ENCODE measurements at places on chromosomes 2 and 18. TPM values are rescaled to one million over a fixed set of nuclear protein-coding genes. Genes with fewer than 3 reads are reported as not detected.

GRCh38 chr2:223472771-223473170, 129.4 kb downstream of the SCG2 start:
- DNase-seq = no peak
- no peak overlapping the region for H3K27ac ChIP-seq
- H3K36me3 ChIP-seq = no peaks in the 10 kb centered on the region

- H3K4me1 ChIP-seq = peaks cover 15% of the 10 kb centered on the region
- DNase-seq = no peak
- H3K36me3 ChIP-seq = peaks cover 41% of the 10 kb centered on the region
- no peak overlapping the region for H3K4me3 ChIP-seq
Measured at GRCh38 chr18:21684731-21685130, 19.8 kb downstream of the ABHD3 start.

DNA sequence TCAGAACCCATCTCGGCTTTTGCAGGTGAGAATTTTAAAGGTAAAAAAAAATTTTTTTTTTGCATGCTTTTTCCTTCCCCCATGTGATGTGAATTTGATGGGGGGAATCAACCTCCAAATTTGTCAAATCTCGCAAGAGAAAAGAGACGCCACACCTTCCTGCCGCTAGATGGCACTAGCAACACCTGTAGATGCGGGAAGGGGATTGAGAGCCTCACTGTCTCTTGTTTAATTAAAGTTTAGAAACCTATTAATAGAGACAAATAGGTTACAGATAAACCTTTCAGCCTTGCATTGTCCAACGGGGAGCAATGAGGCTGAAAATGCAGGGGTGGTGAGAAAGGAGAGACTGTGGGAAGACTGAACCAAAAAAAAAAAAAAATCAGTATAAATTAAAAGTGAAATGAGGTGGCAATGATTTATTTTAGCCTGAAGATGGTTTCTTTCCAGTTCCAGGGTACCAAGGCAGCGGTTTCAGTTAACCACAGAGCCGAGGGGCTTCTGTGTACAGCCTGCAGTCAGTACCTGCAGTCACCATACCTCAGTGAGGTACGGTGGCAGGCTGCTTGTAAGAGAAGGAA, 84.6 kb downstream of the NRP2 start:
- DNase-seq = peak; percentile 58
- no peaks in the 10 kb centered on the region for H3K4me1 ChIP-seq
- no peaks in the 10 kb centered on the region for H3K36me3 ChIP-seq
- no peak overlapping the region for H3K27ac ChIP-seq

DNA sequence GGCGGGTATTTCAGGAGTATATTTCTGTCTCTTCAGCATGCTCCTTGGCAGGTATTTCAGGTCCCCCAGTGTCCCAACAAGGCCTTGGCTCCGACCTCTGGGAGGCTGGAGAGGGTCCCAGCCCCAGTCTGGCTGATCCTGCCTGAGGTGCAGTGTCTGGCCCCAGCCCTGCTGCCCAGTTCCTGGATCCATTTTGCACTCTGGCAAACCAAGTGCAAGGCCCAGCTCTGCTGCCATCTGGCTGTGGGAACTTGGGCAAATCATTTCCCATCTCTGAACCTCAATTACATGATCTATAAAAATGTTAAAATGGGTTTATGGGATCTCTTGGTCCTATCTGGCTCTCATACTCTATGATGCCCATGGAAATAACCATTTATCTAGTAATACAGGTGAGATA, 63.6 kb downstream of the ZBTB7C start:
- peaks cover 12% of the 10 kb centered on the region for H3K4me1 ChIP-seq
- H3K27ac ChIP-seq = no peak overlapping the region
- peaks cover 20% of the 10 kb centered on the region for H3K27me3 ChIP-seq
- DNase-seq = no peak
- no peak overlapping the region for H3K4me3 ChIP-seq
- H3K36me3 ChIP-seq = no peaks in the 10 kb centered on the region

NEDD4L gene
- total RNA-seq = 5.8 TPM

NABP1 gene
- total RNA-seq = 73.5 TPM

- H3K36me3 ChIP-seq = peaks cover 4% of the 10 kb centered on the region
- H3K4me1 ChIP-seq = no peaks in the 10 kb centered on the region
- peaks cover 47% of the 10 kb centered on the region for H3K27me3 ChIP-seq
- no peak overlapping the region for H3K27ac ChIP-seq
Measured at GRCh38 chr18:23703987-23704384, 14.7 kb downstream of the LAMA3 start.

GRCh38 chr18:49652881-49653724, 91.2 kb downstream of the LIPG start:
- H3K27me3 ChIP-seq = no peaks in the 10 kb centered on the region
- no peaks in the 10 kb centered on the region for H3K4me1 ChIP-seq
- no peak overlapping the region for H3K4me3 ChIP-seq
- no peak overlapping the region for H3K27ac ChIP-seq
- H3K36me3 ChIP-seq = no peaks in the 10 kb centered on the region

RAB12 gene
- 14.6 TPM for total RNA-seq

- peaks cover 84% of the 10 kb centered on the region for H3K36me3 ChIP-seq
- no peaks in the 10 kb centered on the region for H3K27me3 ChIP-seq
- DNase-seq = peak; percentile 66
- peaks cover 71% of the 10 kb centered on the region for H3K4me1 ChIP-seq
- H3K4me3 ChIP-seq = peak overlapping the region; percentile 75
Measured at GRCh38 chr2:196159221-196159892, 12.0 kb downstream of the STK17B start.

GRCh38 chr2:179824961-179825360, 36.5 kb downstream of the ZNF385B start:
- H3K4me1 ChIP-seq = no peaks in the 10 kb centered on the region
- H3K27ac ChIP-seq = no peak overlapping the region
- no peak overlapping the region for H3K4me3 ChIP-seq
- no peaks in the 10 kb centered on the region for H3K36me3 ChIP-seq

- no peaks in the 10 kb centered on the region for H3K27me3 ChIP-seq
- DNase-seq = no peak
- H3K27ac ChIP-seq = no peak overlapping the region
- H3K36me3 ChIP-seq = peaks cover 6% of the 10 kb centered on the region
Measured at GRCh38 chr18:35474884-35475283, 22.9 kb downstream of the INO80C start.

REG3G gene
- total RNA-seq = not detected

CENPA gene
- total RNA-seq = 43.1 TPM

DNA sequence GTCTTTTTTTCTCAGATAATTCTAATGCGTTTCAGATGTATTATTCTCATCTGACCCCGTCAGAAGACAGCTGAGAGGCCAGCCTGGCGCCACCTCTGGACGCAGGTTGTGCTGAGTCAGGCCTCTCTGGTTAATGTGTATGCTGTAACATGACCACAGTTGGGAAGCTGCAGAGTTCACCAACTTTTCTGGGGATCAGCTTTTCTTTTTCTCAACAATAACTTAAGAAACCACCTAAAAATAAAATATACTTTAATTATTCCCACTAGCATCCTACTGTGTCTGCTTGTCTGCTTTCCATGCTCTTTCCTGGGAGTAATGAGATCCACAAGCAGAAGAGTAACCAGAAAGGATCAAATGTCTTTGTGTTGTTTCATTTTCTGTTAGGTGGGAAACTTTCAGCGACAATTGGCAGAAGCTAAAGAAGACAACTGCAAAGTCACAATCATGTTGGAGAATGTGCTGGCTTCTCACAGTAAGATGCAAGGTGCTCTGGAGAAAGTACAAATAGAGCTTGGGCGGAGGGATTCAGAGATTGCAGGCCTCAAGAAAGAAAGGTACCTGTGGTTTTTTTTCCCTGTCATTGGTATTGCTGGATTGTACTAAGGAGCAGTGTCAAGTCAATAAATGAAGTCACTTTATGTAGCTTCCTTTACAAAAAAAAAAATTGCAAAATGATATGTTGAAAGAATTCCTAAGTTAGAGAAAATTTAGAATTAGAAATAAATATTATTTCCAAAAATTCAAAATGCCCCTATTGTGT, 79.8 kb downstream of the CCDC150 start:
- H3K4me1 ChIP-seq = peaks cover 11% of the 10 kb centered on the region
- H3K4me3 ChIP-seq = no peak overlapping the region
- H3K27me3 ChIP-seq = no peaks in the 10 kb centered on the region
- H3K36me3 ChIP-seq = peaks cover 28% of the 10 kb centered on the region
- DNase-seq = no peak
